CD4-positive, alpha-beta T cell treated with Interleukin-21 for 1 hour (primary cell): ENCODE measurements at places on chromosomes 2 and 18.
A peak's percentile ranks its signal among the peaks of the same experiment; 100 is the strongest.

GRCh38 chr2:21256006-21256405, 132.2 kb downstream of the TDRD15 start:
- peak; percentile 15 for DNase-seq

GRCh38 chr2:54691445-54692135, 31.9 kb upstream of the EML6 start:
- no peak for DNase-seq

DNA sequence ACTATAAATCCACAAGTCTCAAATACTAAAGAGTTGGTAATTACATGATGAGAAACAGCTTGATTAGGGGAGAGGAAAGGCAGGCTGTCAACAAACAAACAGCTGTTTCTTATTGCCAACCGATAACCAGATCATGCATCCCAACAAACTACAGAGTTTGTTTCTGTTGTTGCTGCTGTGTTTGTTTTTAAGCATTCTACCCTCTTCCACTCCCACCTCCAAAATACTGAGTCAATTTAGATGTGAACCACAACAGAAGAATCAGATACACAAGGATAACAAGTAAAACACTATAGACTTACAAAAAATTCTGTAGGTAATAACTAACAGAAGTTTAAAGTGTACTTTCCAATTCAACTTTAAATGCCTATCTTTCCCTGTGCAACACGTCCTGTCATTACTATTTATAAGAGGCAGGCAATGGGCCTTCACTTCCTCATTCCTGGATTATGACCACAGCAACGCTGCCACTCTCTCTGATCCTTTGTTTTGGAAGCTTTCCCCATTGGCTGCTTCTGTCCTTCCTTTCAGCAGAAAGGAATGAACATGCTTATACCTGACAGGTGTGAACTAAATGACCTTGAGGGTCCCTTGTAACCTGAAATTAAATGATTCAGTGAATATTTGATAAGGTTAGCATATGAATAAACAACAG, 152.0 kb downstream of the SRBD1 start:
- DNase-seq, result no peak

GRCh38 chr2:75054296-75054695, 95.9 kb downstream of the POLE4 start:
- no peak for DNase-seq

- DNase-seq, result no peak
Observed at GRCh38 chr2:126751477-126751876, 95.5 kb downstream of the GYPC start.

DNA sequence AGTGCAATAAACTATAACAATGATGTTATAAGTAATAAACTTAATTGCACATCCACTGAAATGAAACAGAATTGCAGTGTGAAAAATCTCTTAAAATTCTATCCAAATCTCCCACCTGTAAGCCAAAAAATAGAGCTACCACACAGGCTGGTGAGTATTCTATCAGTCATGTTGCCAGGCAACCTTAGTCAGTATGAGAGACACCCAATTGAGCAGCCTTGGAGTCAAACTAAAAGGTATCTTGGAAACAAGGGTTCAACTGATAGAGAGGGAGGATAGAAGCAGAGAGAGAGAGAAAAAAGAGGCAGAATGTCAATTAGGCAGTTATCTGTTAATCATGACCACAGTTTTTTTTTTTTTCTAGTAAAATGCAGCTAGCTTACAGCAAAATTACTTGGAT, 45.8 kb downstream of the GALNT13 start:
- no peak for DNase-seq

- no peak for DNase-seq
Observed at GRCh38 chr2:80040226-80040625, 264.3 kb downstream of the LRRTM1 start.

- DNase-seq, result no peak
Observed at GRCh38 chr2:28348921-28349320, 43.7 kb upstream of the FOSL2 start.

- DNase-seq, result no peak
Observed at GRCh38 chr2:234438305-234438977, 58.4 kb downstream of the ARL4C start.

- no peak for DNase-seq
Observed at GRCh38 chr2:182606728-182607681, 109.1 kb upstream of the DNAJC10 start.

DNA sequence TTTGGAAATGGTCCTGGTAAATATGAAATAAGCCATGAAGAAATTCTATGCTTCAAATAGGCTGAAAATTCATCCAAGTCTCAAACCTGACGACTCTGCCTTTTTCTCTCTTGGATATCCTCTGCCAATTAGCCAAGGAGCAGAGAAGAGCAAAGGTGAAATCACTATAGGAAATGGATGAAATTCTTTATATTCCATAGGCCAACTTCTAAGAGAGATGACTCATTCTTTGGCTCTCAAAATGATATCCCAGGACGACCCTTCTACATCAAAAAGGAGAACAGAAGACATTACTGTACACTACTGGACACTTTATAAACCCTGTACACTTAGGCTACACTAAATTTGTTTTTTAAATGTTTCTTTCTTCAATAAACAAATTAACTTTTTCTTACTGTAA, 22.7 kb downstream of the PDE1A start:
- no peak for DNase-seq

GRCh38 chr18:35122586-35123224, 81.5 kb downstream of the MAPRE2 start:
- DNase-seq, result no peak

GRCh38 chr2:108212671-108213070, 27.1 kb upstream of the SULT1C3 start:
- no peak for DNase-seq

- no peak for DNase-seq
Observed at GRCh38 chr2:237147317-237147716, 61.6 kb downstream of the COPS8 start.

GRCh38 chr2:241844831-241845578, 13.7 kb downstream of the PDCD1 start:
- no peak for DNase-seq

DNA sequence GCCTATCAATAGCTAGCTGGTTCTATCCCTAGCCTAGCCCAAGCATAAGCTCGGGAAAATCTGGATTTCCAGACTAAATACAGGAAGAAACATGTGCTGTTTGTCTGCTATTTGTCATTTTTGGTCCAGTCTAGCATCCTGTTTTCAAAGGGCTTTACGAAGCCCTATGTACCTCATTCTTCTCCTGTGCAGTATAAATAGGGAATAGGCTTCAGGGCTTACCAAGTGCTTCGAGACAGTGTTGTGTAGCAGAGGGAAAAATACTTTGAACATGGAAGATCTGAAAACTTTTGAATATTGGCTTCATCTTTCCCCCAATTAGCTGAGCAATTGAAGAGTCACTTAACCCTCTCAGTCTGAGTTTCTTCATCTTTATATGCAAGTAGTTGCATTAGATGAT, 679.8 kb downstream of the TDRD15 start:
- DNase-seq, result no peak

GRCh38 chr2:40957508-40957907, 505.6 kb upstream of the SLC8A1 start:
- DNase-seq, result no peak

- DNase-seq, result no peak
Observed at GRCh38 chr2:215396595-215397313, 39.1 kb downstream of the FN1 start.

GRCh38 chr2:235570966-235571692, 77.3 kb downstream of the AGAP1 start:
- DNase-seq, result no peak

GRCh38 chr2:209610631-209611030, 161.0 kb upstream of the UNC80 start:
- no peak for DNase-seq

DNA sequence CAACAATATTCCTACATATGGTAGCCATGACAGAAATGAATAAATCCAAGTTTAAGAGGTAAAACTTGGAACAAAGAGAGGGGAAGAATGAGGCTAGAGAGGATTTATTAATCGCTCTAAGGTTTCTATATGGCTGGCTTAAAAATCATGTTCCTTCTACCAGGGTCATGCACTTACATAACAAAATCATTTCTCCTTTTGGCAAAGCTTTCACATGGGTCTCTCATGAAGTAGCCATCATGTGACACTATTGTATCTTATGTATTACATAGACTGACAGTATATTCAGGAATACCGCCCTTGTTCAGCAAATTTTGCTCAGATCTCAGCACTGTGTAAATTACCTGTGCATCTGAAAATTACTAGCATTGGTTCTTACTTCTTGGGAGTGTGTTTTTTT, 1554.5 kb upstream of the SLC39A10 start:
- no peak for DNase-seq

DNA sequence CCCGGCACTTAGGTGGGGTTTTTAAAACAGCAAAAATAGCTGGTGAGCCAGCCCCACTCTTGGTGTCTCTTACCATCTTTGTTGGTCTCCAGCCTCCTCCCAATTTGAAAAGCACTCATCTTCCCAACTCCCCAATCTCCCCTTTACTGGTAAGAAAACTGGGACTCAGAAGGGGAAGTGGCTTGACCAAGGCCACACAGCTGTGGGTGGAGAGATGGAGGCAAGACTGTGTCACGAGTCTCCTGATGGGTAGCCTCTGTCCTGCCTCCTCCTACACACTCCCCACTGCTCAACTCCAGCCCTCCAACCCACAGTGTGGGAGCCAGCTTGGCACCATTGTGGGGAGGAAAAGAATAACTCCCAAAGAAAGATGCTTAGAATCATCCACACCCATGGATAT, 140.4 kb downstream of the SMAD2 start:
- no peak for DNase-seq

DNA sequence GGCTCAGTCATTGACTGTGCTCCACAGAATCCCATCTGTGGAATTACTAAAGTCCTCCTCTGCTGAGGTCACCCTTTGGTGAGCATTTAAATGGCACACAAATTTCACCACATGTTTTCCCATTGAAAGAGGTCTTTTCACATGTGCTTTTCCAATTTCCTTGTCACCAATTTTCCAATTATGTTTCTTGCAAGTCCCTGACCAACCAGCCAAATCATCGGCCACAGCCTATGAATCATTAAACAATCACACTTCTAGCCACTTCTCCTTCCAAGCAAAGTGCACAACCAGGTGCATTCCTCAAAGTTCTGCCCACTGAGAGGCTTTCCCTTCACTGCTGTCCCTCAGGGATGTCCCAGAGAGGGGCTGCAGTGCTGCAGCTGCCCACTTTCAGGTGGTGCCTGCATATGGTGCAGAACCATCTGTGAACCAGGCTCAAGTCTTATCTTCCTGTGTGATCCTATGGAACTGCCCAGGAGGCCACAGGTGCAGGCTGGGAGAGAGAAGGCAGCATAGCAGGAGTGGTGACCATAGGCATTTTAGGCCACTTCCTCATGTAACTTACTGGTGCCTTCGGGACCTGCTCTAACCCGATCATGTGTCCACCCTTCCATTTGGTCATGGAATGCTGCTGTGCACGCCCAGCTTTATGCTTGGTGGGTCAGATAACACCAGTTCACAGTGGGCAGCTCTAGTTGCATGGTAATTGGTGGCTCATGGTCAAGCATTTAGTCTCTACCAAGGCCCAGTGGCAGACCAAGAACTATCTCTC, 153.0 kb downstream of the SEPTIN10 start:
- DNase-seq, result no peak

- DNase-seq, result peak; percentile 28
Observed at GRCh38 chr2:224584111-224584784, 915 bp downstream of the CUL3 start.

GRCh38 chr2:209473930-209474419, 50.1 kb downstream of the MAP2 start:
- no peak for DNase-seq

GRCh38 chr2:223221139-223221835, 169.3 kb downstream of the KCNE4 start:
- DNase-seq, result no peak

GRCh38 chr2:177796654-177797415, 275.7 kb downstream of the PDE11A start:
- DNase-seq, result no peak

- no peak for DNase-seq
Observed at GRCh38 chr2:10794876-10795275, 17.7 kb downstream of the PDIA6 start.
